ENCODE measurements at places on chromosomes 11 and 22.

DNA sequence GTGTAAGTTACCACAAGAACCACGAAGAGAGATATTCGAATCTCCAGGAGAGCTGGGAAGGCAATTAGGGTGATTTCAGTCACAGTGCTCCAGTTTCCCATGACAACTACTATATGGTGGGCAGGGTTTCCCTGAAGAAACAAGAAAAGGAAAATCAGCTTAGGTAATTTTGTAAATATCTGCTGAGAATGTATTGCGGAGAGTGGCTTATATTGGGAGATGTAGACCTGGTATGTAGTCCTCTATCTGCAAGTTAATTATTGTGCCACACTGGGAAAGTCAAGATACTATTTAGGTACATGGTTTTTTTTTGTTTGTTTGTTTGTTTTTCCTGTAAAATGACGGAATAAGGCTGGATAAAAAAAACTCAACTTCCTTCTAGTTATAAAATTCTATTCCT is at the start of gene OR6M1:
Gene OR6M1, minus strand, starts transcription at position 101 of the 400 bp plus-strand sequence. Its CDS starts 0 bp downstream, at position 101.
- DNase-seq = no peak

- DNase-seq = no peak
These were observed 99.9 kb upstream of the GUCY1A2 start for GRCh38 chr11:107118025-107118720.

DNA sequence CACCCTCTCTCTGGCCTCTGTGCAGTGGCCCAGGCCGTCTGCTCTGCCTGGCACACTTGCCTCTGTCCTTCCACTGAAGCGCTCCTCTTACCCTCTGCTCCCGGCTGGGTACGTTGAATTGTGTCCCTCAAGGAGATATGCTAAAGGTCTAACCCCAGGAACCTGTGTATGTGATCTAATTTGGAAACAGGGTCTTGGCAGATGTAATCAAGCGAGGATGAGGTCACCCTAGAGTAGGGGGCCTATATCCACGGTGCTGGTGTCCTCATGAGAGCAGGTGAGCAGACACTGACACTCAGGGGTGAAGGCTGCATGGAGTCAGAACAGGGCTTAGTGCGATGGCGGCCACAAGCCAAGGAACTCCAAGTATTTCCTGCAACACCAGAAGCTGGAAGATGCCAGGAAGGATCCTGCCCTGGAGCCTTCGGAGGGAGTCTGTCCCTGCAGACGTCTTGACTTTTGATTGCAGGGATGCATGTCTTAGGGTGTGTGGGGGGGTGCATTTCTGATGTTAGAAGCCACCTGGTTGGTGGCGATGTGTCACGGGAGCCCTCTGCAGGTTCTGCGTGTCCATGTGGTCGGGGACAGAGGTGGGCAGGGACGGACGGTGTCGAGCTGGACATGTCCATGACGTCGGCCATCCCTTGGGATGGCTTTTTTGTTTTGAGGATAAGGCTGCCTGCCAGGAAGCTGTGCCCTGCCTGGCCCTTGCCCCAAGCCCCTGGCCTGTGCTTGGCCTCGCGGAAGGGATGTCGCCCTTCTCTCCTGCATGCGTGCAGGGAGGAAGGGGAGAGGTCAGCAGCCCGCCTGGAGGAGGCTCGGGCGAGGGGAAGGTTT is 68.6 kb downstream of the LRP5 start:
- no peak for DNase-seq

DNA sequence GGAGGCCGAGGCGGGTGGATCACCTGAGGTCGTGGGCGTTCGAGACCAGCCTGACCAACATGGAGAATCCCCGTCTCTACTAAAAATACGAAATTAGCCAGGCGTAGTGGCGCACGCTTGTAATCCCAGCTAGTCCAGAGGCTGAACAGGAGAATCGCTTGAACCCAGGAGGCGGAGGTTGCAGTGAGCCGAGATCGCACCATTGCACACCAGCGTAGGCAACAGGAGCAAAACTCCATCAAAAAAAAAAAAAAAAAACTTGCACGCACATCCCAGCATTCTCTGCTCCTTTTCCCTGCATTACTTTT is 934 bp upstream of the ATL3 start:
- no peak for DNase-seq

DNA sequence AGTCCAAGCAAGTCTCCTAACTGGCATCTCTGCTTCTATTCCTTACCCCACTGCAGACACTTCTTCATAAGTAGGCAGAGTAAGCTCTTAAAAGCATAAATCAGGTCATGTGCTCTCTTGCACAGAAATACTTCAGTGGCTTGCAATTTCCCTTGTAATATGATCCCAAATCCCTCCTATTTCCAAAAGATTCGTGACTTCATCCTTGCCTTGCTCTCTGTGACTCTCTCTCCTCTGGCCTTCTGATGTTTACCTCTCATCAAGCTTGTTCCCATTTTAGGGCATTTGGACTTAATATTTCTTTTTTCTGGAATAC is 37.4 kb upstream of the NCR3LG1 start:
- DNase-seq = peak; percentile 78

DNA sequence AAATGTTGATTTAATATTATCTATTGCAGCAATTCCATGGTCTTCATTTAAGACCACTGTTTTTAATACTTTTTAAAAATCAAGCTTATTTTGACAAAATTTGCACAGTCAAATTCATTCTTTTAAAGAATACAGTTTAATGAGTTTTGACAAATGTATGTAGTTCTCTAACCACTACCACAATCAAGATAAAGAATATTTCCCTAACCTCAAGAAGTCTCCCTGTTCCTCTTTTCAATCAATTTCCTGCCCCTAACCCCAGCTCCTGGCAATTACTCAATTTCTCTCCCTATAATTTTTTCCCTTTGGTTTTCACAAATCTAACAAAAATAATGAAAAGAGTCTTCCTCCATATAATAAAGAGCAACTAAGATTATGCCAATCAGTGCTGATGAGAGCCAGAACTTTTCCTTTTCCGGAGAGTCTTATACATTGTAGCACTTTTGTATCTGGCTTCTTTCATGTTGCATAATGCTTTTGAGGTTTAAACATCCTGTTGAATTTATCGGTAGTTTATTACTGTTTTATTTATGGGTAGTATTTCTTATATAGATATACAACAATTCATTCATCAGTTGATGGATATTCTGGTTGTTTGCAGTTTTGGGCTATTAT is 231.7 kb downstream of the AASDHPPT start:
- DNase-seq = no peak

DNA sequence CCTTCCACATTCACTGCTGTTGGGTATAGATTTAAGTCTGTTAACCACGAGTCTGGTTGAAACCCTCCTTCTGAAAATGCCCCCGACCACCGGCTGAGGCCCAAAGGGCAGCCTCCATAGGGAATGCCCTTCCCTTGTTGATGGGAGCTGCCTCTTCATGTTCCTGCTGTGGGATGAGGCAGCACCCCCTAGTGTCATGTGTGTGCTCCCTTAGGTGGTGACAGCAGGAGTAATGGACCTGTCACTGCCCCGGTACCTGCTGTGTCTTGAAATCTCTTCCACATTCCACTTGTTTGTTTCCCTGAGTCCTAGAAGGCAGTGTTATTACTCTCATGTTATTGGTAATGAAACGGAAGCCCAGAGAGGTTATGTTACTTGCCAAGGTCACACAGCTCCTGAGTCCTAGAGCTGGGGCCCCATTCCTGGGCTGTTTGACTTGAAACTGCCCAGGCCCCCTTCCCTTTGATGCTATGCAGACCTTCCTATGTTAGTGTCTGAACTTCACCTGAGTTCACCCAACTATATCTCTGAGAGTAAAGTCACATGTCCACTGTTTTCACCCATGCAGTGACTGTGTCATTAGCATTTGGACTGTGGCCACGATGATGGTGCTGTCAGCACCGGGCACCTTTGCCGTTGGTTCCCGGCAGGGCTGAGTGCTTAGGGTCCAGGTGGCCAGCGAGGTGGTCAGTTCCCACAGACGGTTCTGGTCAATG is 234.3 kb downstream of the TBC1D22A start:
- no peak for DNase-seq

GRCh38 chr11:94120946-94121345 is 7.7 kb upstream of the PANX1 start:
- peak; percentile 17 for DNase-seq

- DNase-seq = no peak
These were observed 161.1 kb upstream of the ANO5 start for GRCh38 chr11:22031791-22032190.

GRCh38 chr11:94455861-94456260 is 37.8 kb downstream of the MRE11 start:
- DNase-seq = no peak

DNA sequence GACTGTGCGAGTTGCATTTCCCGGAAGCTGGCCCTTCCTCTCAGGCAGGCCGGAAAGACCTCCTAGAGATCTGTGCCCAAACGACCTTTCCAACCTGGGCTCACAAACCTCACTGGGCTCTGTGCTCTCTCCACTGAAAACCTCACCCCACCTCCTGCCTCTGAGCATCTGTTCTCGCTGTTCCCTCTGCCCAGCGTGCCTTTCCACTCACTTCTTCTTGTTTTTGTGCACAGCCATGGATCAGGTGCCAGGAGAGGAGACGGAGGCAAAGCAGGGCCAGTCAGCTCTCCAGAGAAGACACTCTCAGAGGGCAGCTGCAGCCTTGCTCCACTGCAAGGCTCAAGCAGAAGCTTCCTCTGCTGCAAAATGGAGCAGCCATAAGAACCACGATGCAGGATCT is 10.9 kb upstream of the CPT1A start:
- no peak for DNase-seq

DNA sequence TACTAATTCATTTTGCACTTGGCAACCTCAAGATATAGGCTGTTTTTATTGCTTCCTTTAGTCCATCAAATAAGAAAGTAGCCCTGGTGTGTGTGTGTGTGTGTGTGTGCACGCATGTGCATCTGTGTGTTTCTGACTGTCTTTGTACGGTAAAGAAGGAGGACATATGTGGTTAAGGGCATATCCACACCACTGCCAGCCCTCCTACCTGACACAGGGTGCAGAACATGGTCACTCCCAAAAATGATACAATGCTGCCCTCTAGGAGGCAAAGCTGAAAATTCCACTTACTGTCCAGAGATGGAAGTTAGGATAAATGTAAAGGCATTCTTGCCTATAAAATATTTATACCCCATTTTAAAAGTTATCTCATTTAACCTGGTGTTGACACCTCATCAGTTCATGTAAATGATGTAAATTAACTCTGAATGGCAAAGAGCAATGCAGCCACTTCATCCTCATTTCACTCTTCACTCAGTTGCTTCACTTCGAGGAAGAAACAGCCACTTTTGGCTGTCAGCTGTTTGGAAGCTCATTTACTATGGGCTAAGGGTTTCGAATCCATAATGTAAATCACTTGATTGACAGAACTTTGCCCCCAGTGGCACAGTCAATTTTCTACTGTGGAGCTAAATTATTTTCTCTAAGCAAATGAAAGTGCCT is 83.1 kb upstream of the MTNR1B start:
- DNase-seq = peak; percentile 6

- no peak for DNase-seq
These were observed 89.1 kb downstream of the RPS6KA4 start for GRCh38 chr11:64447831-64448598.

- DNase-seq = no peak
These were observed 678 bp upstream of the RANGAP1 start for GRCh38 chr22:41286639-41287091.
